RCC 7860 (cell line): ENCODE measurements at places on chromosomes 7 and 10.

DNA sequence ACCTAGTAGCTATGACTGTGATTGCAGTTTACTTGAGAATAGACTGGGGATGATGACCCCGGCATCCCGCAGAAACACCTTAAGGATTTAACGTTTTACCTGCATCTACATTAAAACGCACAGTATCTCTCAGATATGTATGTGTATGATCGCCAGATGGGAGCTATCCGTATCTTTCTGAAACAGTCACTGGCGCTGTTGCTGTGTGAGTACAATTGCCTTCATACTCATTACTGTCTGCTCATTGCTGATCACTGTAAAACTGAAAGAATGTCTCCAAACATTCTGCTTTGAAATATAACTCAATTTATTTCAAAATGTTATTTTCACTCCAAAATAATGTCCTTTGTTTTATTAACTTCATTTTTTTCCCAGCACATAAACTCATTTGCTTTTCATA lies 388.9 kb upstream of the AKR1E2 start:
- DNase-seq = no peak

GRCh38 chr10:132985546-132985900 lies 43.2 kb upstream of the CFAP46 start:
- no peak for DNase-seq

DNA sequence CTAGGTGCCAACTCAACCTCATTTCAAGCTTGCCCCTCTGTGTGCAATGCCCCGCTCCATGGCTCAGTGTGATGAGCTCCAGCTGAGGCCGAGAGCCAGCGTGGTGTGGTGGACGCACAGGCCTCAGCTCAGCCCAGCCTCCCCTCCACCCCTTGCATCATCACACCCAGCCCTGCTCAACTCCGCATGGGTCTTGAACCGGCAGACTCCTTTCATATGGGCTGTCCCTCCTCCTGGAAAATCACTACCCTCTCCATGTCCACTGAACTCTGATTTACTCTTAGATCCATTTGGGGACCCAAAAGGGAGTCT lies 16.6 kb upstream of the SLC18A3 start:
- DNase-seq = no peak

DNA sequence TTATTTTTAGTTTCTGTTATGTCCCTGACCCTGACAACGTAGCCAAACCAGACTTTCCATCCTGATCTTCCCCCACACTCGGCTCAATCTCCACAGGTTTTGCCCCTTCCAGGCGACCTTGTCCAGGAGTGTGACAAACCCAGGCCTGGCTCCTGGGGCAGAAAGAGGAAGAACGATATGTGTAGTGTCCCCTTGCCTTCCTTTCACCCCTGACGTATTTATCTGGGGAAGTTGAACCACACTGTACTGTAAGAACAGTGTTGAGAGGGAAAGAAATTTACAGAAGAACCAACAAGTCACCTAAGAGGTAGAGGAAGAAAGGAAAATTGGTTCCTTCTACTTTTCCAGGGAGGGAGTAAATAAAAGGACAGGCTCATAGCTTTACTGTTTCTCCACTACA lies 158.0 kb downstream of the VTI1A start:
- DNase-seq = no peak

DNA sequence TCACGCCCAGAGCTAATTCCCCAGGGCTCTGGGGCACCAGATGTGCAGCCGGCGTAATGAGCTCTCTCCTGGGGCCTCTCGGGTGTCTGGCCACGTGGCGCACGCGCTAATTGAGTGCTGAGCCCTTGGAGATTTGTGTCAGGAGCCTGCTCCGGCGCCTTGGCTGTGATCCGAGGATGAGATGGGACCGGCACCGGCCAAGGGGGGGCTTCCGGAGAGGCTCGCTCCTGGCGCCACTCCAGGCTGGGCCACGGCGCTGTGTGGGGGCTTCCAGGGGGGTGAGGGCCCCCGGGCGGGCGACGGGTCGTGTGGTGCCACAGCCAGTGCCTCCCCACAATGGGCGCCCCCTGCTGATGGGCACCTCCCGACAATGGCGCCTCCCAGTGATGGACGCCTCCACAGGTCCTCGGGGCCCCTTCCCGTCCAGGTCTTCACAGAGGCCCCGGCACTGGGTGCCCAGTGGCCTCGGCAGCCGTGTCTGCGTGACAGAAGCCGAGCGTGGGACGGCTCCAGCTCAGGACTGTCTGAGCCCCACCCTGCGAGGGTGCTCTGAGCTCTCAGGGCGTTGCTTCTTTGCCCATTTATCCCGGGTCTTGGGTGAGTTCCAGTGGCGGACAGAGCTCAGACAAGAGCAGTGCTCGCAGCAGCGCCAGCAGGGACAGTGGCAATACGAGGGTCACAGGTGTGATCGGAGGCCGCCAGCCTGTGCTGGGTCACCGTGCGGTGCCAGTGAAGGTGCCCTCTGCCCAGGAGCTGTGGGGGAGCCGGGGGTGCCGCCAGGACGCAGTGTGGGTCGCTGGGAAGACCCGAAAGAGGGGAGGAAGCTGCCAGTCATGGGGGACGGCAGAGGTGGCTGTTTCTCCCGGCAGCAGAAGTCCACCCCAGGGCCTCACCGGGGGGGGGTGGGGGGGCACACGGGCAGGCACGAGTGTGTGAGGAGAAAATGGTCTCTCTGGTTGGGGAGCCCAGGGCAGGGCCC lies 8.2 kb upstream of the NKX6-2 start:
- DNase-seq = no peak

DNA sequence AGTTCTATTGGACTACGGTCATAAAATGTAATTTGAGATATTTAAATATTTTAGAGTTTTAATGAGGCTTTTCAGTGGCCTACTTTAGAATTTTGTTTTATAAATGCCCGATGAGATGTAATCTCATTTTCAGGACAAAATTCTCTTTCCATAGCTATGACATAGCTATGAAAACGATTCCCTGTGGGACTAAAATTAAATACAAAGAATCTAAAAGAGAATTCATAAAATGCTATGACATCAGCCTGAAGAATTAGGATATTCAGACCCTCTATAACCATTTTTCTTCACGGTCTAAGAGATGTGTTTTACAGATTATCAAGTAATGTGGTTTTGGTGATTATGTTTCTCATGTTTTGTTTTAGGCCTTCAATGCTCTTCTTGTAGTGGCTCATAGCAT lies 48.2 kb upstream of the ODAD2 start:
- no peak for DNase-seq

DNA sequence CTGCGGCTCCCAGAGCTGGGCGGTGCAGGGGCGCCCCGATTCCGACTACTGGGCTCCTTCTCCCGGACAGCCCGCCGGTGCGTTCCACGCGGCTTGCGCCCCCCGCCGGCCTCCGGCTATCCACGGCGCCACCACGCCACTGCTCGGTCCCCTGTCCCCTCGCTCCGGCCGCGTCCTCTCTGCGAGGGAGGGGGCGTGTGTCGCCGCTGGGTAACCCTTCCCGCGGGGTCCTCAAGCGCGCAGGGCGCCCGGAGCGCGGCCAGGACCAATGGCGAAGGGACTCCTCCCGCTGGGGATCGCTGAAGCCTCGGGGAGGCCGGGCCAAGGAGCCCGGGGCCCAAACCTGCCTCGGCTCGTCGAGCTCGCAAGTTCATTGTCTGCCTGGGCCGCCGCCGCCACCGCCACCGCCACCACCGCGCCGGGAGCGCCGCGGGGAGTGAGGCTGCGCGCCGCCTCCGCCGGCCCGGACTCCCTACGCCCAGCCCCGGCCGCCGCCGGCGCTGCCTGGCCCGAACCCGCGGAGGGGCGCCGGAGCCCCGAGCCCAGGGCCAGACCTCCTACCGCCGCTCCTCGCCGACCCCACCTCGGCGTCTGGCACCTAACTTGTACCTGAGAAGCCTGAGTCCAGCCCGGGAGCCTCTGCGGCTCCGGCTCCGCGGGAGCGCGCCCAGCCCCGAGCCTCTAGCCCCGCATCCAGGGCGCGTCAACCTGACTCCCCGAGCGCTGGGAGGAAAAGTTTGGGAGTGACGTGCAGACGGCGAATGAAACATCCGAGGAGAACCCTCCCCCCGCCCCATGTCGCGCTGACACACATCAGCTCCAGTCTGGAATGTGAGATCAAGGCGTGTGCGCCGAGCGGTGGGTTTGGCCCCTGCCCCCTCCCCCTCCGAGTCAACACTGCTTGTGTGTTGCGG lies at the start of gene CHST15:
TSS of gene CHST15 (minus strand) at position 739 of the 914 bp plus-strand sequence. CDS start 47,386 bp downstream, outside the sequence.
- DNase-seq = peak; percentile 70

GRCh38 chr10:113945075-113945686 lies 90.7 kb downstream of the NHLRC2 start:
- DNase-seq = peak; percentile 47

- no peak for DNase-seq
These were observed 45.4 kb downstream of the CPVL start for GRCh38 chr7:29100924-29101323.

- DNase-seq = no peak
These were observed 3.8 kb upstream of the MRC1 start for GRCh38 chr10:17805330-17805729.

DNA sequence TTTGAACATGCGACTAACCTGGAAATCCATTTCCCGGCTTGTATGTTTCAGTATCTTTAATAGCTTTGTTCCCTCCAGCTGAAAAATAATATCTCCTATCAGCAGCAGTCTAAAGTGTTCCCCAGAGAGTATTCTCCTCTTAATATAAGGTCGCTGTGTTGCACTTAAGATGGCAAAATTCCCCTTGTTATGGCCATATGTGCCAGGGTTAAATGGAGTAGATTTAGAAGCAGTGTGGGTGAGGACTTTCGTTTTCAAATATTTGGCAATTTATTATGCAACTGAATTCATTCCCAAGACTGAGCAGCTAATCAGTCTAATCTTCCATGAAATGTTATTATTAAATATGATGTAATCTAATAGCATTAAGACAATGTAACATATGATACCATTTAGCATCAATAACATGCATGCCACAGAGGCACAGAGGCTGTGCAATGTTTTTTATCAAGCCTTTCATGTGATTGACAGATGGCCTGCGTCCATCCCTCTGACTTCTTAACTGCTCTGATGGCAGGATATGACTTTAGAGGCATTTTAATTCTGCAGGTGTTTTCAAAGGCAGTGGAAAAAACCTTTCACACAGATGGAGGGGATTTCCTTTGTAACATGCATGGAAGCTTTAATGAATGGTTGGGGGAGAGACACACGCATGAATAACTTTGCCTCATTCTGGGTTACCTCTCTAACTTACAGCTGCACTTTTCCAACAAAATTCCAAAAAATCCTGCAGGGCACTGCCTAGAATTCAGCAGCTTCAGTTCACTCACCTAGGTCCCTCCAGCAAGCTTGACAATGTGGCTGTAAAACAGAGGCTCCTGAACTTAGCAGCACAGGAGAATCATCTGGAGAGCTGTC lies 55.1 kb upstream of the ZPBP start:
- DNase-seq = no peak

GRCh38 chr10:52879091-52879807 lies 106.7 kb upstream of the MBL2 start:
- peak; percentile 96 for DNase-seq

- DNase-seq = no peak
These were observed 66.0 kb upstream of the TNS3 start for GRCh38 chr7:47647918-47648250.

- no peak for DNase-seq
These were observed 779 bp upstream of the ADCK2 start for GRCh38 chr7:140671966-140672365.

GRCh38 chr10:20858292-20859124 lies 38.6 kb downstream of the NEBL start:
- DNase-seq = peak; percentile 45

DNA sequence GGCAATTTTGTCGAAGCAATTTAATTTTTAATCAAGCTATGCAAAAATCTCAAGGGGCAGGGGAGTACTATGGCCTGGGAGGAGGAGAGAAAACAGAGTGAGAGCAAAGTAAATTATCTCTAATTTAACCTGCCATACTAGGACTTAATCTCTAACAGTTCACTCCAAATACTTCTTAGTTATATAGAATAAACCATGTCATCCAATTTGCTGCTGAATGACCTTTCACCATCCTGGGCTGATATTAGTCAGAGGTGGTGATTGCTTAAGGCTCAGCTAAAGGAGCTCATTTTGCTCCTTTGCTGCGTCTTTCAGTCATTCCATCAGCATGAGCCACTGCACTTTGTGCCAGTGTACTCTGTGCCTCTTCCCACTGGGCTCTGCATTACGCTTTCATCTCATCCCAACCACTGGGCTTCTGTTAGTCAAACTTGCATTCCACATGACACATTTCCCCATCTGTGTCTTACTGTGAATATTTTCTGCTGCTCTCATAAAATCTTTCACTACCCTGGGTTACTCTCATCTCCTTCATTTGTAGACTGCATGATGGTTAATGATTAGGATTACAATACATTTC lies 84.3 kb downstream of the CD36 start:
- peak; percentile 100 for DNase-seq

DNA sequence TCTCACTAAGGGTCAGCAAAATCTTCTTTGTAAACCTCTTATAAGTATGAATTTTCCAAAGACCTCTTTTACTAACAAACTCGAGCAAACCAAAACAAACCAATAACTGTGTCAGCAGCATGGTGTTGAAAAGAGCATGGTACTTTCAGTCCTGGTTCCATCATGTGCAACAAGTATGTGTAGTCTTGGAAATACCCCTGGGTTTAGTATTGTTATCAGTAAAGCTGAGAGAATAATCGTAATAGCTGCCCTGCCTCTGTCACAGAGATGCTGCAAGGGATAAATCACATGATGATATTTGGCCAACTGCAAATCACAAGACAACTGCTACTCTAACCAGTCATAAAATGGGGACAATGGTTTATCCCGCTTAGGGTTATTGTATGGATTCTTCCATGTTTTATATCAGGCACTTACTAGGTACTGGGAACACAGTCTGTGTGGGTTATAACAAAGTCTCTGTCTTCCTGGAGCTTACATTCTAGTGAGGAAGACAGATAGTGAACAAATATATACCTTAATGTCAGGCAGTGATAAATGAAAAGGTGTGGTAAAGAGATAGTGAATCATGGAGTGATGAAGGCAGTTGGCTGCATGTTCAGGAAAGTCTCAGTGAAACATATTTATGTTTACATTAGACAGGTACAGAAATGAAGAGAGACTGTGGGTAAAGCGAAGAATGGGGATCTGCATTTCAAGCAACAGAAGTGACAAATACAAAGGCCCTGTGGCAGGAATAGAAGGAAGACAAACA lies 60.5 kb upstream of the C10orf90 start:
- no peak for DNase-seq

DNA sequence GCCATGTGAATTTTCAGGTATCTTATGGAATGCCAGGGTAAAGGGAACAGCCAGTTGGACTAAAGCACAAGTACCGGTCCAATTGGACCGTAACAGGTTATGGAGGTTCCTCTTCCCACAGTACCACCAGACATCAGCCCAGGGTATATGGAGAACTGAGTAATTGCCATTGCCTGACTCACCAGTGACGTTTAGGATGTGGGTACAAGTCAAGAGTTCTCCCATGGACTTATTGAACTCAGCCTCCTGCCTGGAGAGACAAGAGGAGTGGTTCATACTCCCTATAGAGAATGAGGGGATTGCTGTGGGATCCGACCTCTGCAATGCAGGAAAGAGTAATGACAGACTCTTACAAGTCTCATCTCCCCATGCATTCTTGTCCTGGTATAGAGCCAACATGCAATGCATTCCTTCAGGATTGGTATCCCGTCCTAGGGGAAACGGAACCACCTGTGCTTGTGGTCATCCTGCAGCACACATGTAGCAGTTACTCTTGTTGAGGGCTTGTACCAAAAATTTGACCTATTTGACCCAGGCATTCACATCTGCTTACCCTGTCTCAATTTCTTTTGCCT lies 30.7 kb upstream of the ELOVL3 start:
- DNase-seq = no peak
